Muscle of back (tissue), 13 donors: ENCODE measurements at places on chromosomes 5 and 9. TPM values are rescaled to one million over a fixed set of nuclear protein-coding genes. Genes with fewer than 3 reads are reported as not detected.

GRCh38 chr9:34377404-34377746, 677 bp upstream of the MYORG start:
- no peak for DNase-seq

DNA sequence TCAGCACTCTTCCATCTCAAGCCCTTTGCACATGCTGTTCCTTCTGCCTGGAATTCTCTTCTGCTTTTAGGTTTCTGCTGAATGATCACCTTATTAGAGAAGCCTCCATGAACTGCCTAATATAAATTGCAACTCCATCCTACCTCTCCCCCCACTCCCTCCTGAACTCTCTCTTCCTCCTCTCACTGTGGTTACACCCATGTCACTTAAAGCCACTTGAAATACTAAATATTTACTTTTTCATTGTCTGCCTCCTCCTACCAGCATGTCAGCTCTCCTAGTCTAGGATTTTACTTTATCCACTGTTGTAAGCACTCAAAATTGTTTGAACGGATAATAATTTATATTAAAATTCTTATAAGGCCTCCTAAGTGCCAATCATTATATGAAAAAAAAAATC, 43.8 kb downstream of the ACTL7B start:
- DNase-seq, result no peak

- no peak for DNase-seq
Observed at GRCh38 chr5:135373736-135374515, 25.1 kb downstream of the MACROH2A1 start.

DNA sequence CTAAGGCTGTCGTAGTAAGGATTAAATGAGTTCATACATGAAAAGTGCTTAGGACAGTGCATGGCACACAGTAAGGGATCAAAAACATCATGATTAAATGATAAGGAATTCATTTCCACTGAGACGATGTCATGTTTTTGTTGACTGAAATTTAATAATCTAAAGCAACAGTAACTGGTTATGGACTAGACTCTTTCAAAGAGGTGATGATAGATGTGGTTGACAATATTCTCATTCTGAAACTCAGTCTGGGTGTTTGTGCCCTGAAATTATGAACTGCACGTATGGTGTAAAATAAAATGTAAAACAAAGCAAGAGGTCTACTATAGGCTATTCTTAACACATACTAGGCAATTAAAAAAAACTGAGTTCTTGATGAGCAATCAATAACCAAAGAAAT, 280.0 kb downstream of the DENND1A start:
- DNase-seq, result no peak

GRCh38 chr9:85248514-85249312, 493.0 kb downstream of the AGTPBP1 start:
- peak; percentile 48 for DNase-seq

GRCh38 chr5:10592601-10593000, 28.7 kb downstream of the ANKRD33B start:
- DNase-seq, result no peak

CARTPT gene
- polyA plus RNA-seq, result not detected

GRCh38 chr5:102975045-102975444, 144.9 kb downstream of the GIN1 start:
- no peak for DNase-seq

DNA sequence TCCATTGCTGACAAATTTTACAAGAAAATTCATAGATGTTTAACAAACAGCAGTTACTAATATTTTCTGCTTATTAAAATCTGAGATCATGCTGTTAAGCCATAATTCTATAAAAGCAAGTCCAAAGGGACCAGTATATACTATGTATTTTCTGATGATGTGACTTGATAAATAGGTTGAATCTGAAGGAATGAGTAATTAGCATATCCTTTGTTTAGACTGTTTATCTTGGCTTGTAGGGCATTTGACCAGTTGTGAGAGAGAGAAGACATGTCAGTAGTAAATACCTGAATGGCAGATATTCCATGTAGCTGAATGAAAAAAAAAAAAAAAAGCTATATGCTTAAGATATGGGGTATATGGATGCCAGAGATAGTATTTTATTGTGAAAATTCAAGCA, 14.6 kb downstream of the CPEB4 start:
- DNase-seq, result no peak

EFCAB9 gene
- polyA plus RNA-seq, result not detected

DNA sequence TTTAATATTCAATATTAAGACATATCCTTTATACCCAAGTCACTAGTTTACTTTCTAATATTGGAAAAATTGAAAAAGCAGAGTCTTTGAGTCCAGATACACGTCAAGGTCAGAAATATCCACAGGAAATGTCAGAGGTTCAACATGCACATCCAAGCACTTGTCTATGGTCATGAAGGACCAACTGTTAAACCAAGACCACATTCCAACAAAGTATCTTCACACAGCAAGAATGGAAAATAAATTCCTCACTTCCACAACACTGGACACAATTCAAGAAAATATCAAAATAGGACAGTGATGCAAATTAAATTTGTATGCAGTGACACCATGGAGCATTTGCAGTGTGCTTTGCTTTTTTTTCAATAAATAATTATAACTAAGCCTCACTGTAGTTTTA, 142.5 kb downstream of the GABRB2 start:
- peak; percentile 19 for DNase-seq

- DNase-seq, result no peak
Observed at GRCh38 chr5:10352430-10353240, 860 bp upstream of the MARCHF6 start.

- DNase-seq, result peak; percentile 63
Observed at GRCh38 chr5:98905857-98906688, 22.7 kb downstream of the CHD1 start.

DNA sequence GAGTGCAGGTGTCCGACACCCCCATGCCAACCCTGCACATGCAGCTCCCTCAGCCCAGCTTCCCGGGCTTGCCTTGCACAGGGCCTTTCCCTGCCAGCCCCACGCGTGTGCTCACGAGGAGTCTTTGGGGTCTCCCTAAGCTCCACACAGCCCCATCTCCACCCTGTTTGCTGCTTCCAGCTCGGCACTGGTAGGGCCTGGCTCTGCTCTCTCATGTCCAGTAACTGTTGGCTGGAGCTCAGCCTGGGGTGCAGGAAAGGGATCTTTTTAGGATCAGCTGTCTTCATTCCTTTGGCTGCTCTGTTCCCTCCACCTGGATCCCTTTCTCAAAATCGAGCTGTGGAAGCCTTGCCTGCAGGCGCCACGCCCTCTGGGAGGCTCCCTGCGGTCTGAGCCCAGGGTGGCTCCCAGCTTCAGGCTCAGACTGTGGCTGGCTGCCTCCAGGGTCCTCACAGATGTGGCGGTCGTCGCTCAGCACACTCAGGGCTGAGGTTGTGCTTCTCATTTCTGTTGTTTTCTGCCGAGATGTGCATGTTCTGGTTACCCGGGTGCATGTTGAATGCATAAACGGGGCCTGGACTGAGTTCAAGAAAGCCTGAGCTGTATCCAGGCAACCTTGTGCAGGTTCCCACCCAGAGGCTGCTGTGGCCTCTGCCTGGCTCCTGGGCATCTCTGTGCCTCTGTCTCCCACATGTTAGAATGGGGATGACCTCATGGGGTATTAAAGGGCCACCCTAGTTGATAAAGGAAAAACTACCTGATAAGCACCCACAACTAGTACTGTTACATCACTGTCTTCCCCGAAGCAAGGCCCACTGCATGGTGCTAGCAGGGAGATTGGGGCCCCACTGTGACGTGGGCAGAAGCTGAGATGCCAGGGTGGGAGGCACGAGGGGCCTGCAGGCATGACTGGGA, 4.3 kb downstream of the CACNA1B start:
- DNase-seq, result no peak

RLN1 gene
- polyA plus RNA-seq, result 0.34 TPM

DNA sequence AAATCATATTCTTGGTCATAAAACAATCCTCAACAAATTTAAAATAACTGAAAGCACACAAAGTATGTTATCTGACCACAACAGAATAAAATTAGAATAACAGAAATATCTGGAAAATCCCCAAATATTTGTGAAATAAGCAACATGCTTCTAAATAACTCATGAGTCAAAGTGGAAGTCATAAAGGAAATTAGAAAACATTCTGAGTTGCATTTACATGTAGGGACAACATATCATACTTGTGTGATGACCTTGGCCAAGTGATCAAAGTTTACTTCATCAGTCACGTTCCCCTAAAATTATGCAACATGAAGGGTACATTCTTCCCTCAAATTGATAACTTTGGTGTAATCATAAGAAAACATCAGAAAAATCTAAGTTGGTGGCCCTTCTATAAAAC, 64.7 kb downstream of the CSF2 start:
- DNase-seq, result no peak

ITGA1 gene
- 24.1 TPM for polyA plus RNA-seq

TMEM215 gene
- 2.1 TPM for polyA plus RNA-seq

DNA sequence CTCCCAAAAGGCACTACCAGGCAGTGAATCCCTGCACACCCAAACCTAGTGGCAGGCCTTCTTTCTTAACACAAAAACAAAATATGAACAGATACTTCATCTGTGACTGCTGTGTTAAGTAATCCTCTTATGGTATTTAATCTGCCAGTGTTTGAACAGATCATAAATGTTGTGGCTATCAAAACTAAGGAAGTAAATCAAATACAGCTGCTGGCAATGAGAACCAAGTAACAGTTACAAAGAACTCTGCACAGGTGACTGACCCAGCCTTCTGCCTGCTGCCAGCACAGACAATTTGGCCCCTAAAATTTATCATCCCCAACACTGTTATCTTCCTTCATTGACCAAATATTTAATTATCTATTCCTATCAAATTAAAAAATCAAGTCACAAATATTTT, 78.0 kb downstream of the GNAQ start:
- DNase-seq, result no peak

AGXT2 gene
- polyA plus RNA-seq, result not detected

KIF27 gene
- 8.4 TPM for polyA plus RNA-seq

DNA sequence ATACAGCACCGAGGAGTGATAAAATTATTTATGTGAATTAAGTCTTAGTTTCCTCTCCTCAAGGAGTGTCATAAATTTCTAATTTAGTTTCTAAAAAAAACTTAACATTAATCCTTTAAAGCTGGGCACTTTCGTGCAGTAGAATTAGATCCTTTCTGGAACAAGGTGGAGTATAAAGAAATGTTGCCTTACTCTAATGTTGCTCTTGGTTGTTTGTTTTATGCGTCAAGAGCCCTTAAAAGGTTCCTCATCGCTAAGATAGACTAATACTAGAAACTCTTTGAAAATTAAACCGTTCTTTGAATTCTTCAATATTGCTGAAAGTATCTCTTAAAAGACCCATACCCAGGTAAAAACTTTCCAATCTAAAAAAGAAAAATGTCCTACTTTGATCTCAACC, 83.6 kb upstream of the PLPP1 start:
- DNase-seq, result no peak

DNA sequence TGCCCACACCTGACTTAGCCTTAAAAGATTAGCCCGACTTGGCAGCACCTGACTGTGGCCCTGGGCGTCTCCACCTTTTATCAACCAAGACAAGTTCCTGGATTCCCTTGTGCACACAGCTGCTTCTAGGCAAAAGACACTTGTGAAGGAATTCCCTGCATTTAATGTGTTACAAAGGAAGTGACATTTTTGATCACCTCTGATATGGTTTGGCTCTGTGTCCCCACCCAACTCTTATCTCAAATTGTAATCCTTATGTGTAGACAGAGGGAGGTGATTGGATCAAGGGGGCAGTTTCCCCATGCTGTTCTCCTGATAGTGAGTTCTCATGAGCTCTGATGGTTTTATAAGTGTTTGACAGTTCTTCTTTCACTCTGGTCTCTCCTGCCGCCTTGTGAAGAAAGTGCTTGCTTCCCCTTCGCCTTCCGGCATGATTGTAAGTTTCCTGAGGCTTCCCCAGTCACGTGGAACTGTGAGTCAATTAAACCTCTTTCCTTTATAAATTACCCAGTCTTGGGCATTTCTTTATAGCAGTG, 2.6 kb upstream of the CPEB4 start:
- no peak for DNase-seq

PCDHGB1 gene
- 0.36 TPM for polyA plus RNA-seq

CSF1R gene
- 24.9 TPM for polyA plus RNA-seq

- no peak for DNase-seq
Observed at GRCh38 chr5:172173564-172174153, 14.4 kb downstream of the STK10 start.

DNA sequence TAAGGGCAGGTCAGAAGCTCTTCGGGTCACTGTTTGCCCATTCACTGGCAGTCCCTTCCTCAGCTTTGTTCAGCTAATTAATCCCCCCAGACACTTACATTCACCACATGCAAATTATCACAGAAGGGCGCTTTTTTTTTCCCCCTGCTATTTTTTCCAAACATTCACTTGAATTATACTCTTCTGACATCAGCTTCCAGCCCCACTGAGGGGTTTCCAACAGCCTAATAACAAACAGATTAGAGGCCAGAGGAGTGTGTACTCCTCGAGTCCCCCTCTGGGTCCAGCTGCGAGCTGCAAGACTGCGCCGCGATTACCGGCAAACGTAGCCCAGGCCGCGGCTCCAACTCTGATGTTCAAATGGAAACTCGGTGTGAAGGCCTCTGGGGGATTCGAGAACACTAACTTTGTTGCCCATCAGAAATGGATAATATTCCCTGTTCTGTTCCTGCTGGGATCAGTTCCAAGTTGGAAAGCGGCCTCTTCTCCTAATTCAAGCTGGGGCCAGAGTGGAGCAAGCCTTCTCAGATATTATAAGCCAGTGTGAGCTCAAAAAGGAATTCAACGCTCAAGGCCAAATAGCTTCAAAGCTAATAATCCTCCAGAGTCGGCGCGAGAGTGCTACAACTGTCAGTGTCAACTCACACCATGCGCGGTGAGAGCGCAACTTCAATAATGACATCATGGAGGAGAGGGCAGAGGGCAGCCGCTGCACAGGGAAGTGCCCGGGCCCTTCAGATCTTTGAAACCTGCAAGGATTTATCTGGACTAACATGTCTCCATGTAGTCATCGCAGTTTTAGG, 560.8 kb downstream of the BNC2 start:
- peak; percentile 95 for DNase-seq

- peak; percentile 62 for DNase-seq
Observed at GRCh38 chr5:103808464-103809106, 246.0 kb upstream of the NUDT12 start.

PCDHGA7 gene
- polyA plus RNA-seq, result 1.6 TPM

DNA sequence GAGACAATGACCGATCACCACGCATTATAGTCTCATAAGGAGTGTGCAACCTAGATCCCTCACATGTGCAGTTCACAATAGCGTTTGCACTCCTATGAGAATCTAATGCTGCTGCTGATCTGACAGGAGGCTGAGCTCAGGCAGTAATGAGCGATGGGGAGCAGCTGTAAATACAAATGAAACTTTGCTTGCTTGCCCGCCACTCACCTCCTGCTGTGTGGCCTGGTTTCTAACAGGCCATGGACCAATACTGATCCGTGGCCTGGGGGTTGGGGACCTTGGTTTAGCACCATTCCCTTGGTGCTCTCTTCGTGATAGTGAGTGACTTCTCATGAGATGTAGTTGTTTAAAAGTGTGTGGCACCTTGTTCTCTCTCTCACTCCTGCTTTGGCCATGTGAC, 50.2 kb downstream of the PRLR start:
- no peak for DNase-seq

MEGF9 gene
- 7.8 TPM for polyA plus RNA-seq

- no peak for DNase-seq
Observed at GRCh38 chr5:78776637-78777036, 128.1 kb upstream of the LHFPL2 start.

GRCh38 chr5:151805414-151806223, 33.9 kb downstream of the G3BP1 start:
- peak; percentile 41 for DNase-seq
